ENCODE measurements at places on chromosomes 4 and X.

GRCh38 chr4:8370106-8370787, 70.3 kb downstream of the ACOX3 start:
- no peak for DNase-seq

DNA sequence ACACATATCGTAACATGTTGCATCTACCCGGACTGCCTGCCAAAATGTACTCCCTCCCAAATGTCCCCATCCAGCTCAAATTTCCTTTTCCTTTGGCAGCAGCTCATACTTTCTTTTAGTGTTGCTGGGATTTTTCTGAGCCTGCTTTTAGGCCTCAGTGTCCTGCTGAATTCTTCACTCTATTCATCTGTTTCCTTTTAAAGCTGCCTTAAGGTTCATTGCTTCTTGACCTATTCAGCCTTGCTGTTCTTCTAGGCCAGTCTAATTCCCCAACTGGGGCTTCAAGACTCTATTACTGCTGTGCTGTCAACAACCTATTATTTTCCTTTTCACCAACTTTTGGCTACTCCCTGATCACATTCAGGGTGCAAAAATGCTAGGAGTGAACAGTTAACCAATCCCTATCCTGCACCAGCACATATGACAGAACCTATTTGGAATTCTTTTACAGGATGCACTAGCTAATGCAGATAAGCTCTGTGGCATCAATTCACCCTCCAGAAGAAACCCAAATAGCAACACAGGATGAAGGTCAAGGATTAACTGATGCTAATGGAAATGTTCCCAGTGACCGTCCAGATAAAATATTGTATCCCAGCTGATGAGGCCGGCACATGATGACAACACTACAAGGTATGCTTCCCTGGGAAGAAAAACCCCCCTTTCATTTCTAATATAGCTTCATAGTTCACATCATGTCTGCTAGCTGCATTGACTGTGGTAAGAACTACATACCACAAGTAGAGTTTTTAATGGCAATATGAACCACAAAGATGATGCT, 114.7 kb upstream of the TTC29 start:
- no peak for DNase-seq

GRCh38 chr4:54731552-54731951, 73.8 kb downstream of the KIT start:
- DNase-seq: no peak

- no peak for DNase-seq
Measured at GRCh38 chr4:54607067-54607466, 50.7 kb upstream of the KIT start.

DNA sequence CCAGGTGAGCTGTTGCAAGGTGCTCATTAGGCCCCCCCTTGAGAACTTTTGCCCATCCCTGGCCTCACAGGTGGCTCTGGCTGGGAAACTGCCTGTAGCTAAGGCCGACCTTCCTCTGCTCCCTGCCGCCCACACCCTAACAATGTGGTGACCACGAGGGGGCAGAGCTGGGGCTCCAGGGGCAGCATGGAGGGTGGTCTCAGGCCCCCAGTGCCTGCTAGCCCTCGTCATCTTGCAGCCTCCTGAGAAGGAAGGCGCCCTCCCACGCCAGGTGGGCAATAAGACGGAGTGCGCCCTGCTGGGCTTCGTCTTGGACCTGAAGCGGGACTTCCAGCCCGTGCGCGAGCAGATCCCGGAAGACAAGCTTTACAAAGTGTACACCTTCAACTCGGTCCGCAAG, 32.4 kb downstream of the ATP2B3 start:
- no peak for DNase-seq

DNA sequence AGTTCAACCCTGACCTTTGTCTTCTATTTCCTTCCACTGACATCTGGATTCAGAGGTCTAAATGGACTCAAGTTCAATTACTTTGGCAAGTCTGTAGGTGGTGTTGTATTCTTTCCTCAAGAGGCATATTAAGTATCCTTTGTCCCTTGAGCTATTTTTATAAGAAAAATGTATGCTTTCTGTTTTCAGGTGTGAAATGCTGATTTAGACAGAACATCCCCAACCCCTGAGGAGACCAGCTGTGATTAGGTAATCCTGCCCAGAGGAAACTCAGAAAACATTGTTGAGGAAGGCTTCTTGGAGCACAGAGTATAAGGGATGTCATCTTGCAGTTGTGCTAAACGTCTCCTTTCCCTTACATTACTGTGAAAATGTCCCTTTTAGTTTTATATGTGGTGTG, 46.6 kb upstream of the EGFL6 start:
- DNase-seq: no peak

Data from NCI-H2081 treated with DMSO at 0.1 percent for 48 hours (cell line).